ENCODE measurements at places on chromosomes 5 and 9.

DNA sequence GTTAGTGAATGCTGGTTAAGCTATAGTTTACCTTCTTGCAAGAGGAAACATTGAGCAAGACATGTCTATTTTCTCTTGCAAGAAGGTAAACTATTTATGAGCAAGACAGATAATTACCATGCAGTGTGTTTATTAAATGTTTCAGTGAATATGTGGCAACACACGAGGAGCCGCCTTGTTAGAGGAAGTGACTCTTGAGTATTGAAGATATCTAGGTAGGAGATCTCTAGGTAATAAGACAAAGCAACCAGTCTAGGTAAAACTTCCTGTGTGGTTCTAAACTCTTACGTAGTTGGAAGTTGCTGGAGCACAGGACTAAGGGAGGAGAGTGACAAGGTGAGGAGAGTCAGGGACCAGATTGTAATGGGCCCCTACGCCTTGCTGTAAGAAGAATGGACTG is 16.8 kb downstream of the SKP2 start:
- no peak for DNase-seq

- no peak for DNase-seq
Measured at GRCh38 chr5:147188200-147189108, 46.4 kb upstream of the STK32A start.

DNA sequence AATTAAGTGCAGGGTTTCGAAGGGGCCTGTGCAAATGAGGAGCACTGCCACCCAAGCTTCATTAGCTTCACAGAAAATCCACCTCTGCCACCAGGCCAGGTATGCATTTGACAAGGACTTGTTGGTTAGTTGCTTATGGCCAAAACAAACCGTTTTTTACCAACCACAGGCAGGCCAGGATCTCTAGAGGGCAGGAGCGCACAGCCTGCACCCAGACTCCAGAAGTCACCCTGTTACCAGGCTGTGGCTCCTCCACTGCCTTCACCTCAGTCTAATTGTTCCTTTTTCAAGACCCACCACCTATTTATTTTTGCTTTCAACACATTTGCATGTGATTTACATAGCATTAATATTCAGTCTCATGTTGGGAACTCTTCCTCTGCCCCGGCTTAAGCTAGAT is 78.3 kb upstream of the HSPA9 start:
- DNase-seq: no peak

- no peak for DNase-seq
Measured at GRCh38 chr9:81902626-81903025, 25.6 kb upstream of the SPATA31D4 start.

GRCh38 chr9:21686738-21687137 is 115.7 kb upstream of the MTAP start:
- no peak for DNase-seq

DNA sequence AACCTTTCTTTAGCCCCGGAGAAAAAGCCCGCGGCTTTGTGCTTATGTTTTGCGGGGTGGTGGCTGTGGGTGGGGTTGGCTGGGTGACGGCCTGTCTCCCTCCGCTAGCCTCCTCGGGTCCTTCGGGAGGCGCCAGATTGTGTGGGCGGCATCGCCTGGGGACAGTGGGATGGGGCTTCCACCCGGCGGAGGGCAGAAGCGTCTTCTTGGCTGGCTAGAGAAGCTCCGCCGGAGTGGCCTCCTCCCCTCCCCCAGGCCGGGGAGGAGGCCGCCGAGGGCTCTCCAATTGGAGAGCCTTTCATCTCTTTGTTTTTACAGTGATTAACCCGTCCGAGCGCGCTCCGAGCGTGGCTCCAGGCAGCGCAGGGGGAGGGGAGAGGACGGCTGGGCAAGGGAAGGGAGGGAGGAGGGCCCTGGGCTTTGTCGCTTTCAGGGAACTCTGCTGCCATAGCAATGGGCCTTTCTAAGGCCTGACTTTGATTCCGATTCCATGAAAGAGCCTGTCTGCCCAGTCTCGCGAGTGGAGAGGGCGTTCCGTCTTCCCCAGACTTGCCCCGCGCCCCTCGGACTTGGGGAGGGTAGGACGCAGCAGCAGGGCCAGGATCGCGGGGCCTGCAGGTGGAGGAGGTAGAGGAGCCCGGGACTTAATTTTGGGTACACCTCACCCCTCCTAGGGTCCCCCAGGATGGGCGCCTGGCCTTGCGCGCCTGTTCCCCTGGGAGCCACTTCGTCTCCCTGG is 36.7 kb upstream of the TIFAB start:
- no peak for DNase-seq

DNA sequence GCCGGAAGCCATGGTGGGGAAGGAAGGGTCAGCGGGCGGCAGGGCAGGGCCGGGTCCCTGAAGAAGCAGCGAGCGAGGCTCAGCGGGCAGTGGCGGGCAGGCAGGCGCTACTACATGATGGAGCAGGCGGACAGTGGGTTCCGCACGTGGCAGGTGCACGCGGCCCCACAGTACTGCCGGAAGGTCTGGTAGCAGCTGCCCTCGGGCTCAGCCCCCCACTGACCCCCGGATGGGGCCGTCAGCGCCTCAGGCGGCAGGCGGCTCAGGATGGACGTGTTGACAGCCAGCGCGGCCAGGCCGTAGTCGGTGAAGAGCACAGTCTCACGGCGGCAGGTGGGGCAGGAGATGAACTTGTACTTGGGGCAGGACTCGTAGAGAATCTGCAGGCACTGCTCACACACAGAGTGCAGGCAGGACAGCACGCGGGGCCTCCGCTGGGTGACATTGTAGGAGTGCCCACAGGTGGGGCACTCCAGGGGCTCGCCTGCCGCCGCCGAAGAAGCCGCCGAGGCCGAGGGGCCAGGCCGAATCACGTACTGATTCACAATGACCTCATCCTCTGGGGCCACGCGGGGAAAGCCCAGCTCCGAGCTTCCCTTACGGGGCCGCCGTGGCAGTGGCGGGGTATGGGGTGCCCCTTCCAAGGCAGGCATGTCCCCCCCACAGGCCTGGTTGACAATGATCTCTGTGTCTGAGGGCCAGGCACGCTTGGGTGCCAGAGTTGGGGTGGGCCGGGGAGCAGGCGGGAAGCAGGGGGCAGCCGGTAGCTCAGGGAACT is 1.5 kb downstream of the RNF208 start:
- no peak for DNase-seq

DNA sequence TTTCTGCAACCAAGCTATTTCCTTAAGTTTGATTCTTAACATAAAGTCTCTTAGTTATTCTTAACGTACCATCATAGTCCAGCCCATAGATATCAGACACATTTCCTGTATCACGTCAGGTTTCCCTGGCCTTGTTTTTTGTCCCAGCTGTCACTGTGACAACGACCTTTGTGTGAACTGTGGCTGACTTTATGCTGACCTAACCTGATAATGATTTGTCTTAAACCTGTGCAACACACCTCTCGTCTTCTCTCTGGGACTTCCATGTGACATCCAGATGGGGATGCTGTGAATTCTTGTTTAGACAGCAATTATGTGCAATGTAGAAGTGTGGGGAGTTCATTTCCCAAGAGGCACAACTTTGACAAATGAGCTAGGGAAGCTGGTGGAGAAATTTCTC is 662.8 kb downstream of the PTPRD start:
- DNase-seq: no peak

- no peak for DNase-seq
Measured at GRCh38 chr5:2352101-2352861, 399.2 kb downstream of the IRX2 start.

- no peak for DNase-seq
Measured at GRCh38 chr5:81181576-81182316, 51.4 kb upstream of the CKMT2 start.

DNA sequence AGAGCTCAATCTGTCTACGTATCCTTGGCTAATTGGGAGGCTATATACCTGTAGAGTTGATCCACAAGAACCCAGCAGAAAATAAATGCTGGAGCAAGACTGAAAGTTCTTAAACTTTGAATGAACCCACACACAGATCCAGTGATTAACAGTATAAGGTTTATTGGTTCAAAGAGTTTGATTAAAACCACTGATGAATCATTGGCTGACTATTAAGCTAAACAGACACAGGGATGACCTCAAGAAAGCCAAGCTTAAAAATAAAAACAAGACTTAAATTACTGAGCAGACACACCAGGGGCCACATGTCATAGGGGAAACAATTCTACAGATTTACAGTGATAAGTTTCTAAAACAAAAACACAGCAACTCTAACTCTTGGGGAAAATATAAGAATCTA is 163.6 kb downstream of the SPATA31D1 start:
- no peak for DNase-seq

DNA sequence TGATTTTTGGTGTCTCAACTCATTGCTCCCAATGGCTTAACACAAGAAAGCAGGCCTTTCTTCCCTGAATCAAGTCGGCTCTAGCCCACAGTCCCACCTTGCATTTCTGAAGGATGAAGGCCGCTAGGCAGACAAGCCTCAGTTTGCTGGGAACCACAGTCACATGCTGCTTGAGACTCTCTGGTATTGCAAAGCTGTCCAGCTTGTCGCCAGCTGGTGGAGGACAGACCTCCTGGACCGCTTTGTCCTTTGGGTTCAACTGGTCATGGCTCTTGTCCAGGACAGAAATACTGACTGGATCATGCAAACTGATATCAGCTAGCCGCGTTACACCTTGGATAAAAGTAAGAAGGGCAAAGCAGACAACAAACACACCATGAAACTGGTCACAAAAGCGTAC is 23.1 kb downstream of the DDX31 start:
- DNase-seq: no peak

GRCh38 chr9:70060883-70061507 is 17.3 kb downstream of the MAMDC2 start:
- DNase-seq: no peak

- no peak for DNase-seq
Measured at GRCh38 chr5:164073081-164073480, 567.7 kb downstream of the MAT2B start.

GRCh38 chr9:27785714-27786100 is 212.4 kb upstream of the C9orf72 start:
- DNase-seq: no peak

DNA sequence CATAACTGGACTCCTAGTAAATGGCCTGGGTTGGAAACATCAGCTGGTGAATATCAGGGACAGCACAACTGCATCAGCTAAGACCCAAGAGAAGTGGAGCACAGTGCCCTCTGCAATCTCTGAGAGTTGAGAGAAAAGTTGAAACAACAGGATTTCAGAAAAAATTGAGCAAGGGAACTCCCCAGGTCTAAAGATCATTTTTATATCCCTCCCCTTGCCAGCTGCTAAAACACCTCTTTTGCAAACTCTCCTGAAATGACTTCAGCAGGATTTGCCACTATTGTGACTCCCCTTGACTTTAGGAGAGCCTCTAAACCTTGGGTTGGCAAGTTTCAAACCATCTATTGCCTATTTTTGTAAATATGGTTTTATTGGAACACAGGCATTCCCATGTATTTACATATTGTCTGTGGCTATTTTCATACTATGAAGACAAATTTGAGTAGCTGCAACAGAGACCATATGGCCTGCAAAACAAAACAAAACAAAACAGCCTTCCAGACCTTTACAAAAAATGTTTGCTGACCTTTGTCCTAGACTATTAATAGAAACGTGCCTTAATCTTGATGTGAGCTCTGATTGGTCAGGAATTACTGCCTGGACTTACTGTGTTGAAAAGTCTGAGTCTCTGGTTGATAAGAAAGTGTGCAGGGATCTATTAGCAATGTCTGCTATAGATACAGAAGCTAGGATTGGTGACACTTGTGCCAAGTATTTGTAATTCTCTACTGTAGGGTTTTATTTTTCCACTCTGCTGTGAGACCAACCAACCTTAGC is 37.7 kb upstream of the PLPPR1 start:
- DNase-seq: no peak

- DNase-seq: no peak
Measured at GRCh38 chr5:22102823-22103359, 750.3 kb downstream of the CDH12 start.

DNA sequence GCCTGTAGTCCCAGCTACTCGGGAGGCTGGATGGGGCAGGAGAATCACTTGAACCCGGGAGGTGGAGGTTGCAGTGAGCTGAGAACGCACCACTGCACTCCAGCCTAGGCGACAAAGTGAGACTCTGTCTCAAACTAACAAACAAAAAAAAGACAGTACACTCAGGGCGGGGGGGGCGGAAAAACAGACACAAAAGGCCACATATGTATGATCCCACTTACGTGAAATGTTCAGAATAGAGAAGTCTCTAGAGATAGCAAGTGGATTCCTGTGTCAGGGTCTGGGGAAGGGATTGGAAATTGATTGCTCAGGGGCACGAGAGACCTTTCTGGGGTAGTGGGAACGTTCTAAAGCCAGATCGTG is 9.0 kb upstream of the LCN1 start:
- DNase-seq: no peak

- no peak for DNase-seq
Measured at GRCh38 chr9:18456624-18457237, 17.2 kb upstream of the ADAMTSL1 start.

- no peak for DNase-seq
Measured at GRCh38 chr9:18331808-18332209, 142.1 kb upstream of the ADAMTSL1 start.

- no peak for DNase-seq
Measured at GRCh38 chr9:89001917-89002540, 10.8 kb downstream of the S1PR3 start.

DNA sequence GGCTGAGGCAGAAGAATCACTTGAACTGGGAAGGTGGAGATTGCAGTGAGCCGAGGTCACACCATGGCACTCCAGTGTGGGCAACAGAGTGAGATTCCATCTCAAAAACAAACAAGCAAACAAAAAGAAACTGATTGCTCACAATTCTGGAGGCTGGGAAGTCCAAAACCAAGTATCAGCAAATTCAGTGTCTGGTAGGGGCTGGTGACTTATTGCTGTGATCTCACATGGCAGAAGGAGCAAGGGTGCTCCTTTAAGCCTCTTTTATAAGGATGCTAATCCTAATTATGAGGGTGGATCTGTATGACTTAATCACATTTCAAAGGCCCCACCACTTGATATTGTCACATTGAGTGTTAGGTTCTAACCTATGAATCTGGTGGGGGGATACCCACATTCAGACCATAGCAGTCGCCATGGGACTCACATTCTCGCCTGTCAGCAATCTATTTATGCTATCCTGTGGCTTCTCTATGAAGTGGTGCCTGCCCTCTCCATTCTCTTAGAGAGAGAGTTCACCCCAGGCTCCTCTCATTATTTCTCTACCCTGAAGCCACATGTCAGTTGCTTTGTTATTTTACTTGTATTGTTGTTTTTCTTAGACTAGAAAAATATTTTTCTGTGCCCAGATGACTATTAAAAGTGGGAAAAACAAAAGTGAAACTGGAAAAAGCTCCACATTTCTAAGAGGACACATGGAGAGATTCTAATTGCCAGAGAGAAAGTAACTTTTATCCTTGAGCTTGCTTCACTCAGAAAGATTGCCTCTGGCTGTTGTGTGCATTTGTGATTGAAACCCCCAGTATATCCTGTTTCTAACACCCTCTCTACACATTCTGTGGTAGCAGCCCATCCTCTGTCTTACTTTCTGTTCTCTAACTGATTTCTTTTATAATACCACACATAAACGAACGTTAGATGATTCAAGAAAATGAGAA is 18.8 kb upstream of the PRLR start:
- DNase-seq: no peak

- DNase-seq: no peak
Measured at GRCh38 chr5:137604348-137605095, 105.4 kb upstream of the SPOCK1 start.

DNA sequence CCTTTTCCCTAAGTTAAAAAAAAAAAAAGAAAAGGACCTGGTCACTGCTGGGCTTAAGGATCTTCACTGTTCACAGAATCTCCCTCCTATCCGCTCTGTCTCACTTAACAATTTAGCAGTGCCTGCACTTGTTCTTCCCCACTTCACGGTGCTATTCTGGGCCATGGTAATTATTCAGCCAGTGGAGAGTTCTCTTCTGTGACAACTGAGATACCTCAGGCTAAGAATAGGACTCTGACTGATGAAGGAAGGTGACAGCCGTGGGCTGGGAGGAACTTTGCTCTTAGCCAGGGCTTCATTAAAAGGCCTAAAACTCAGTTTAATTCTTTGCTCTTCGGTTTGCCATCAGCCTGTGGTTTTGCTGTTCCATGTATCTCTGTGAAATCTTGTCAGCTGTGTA is 51.9 kb upstream of the ENTREP1 start:
- DNase-seq: no peak
